ENCODE measurements at places on chromosomes 1 and 21.

DNA sequence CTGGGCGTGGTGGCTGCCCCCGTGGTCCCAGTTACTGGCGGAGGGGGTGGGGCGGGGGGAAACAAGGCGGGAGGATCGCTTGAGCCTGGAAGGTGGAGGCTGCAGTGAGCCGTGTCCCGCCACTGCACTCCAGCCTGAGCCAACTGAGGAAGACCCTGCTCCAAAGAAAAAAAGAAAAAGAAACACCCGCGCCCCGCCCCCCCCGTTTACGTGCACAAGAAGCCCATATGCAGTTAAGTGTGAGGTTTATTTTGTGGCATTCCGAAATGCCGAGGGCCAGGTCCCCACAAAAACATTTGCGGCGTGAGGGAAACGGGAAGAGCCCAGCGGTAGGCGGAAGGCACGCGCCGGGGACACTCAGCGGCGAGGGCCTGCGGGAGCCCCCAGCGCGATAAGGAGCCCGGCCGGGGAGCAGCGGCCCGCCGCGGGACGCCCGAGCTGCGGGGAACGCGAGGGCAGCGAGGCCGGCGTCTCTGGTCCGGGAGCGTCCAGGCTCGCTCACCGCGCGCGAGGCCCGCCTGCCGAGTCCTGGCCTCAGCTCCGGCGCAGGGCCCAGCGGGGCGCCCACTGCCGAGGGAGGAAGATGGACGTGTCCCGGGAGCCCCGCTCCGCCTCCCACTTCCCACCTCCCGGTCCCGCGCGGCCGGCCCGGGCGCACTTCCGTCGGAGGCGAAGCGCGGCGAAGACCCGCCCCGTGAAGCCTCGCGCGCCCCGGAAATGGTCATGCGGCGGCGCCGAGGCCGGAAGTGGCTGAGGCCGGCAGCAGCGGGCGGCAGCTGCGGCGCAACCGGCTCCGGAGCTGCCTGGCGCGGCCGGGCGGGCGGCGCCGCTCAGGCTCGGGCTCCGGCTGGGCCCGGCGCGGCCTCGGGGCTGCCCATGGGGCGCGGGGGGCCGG is at the start of gene TRAPPC10:
TSS of gene TRAPPC10 (plus strand) at position 731 of the 895 bp plus-strand sequence. CDS start 185 bp downstream, outside the sequence.
- peak; percentile 43 for DNase-seq

GRCh38 chr1:54199151-54199764 is 572 bp downstream of the CYB5RL start:
- no peak for DNase-seq

GRCh38 chr1:76577525-76578185 is 289.6 kb upstream of the ST6GALNAC5 start:
- no peak for DNase-seq

GRCh38 chr1:198122693-198123092 is 34.1 kb upstream of the NEK7 start:
- no peak for DNase-seq

GRCh38 chr1:183580281-183580682 is 10.0 kb downstream of the NCF2 start:
- DNase-seq: no peak

DNA sequence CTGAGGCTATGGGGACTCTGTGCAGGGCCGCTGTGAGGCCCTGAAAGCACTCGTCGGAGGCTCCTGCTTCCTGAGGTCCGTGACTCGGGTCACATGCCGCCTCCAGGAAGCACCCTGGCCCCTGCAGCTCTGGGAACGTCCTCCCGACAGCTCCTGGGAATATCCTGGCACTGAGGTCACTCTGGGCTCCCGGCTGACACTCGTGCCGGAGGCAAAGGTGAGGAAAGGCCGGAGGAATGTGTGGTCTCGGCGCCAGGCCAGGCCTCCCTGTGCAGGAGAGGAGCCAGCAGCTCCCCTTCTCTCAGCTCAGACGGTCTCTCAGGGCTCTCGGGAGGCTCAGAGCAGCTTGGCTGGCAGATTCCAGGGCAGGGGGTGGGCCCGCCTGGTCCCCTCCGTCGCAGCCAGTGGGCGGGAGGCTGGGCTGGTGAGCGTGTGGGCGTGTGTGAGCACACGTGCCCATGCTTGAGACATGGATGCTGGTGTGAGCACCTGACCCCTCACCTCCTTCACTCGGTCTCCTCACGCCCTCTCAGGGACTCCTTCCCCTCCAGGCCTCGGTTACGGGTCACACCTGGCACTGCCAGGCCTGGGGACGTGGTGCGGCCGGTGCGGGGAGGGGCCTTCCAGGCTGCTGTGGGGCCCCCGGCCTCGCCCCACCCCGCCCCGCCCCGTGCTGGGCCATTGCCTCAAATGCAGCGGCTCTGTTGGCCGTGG is 5.5 kb upstream of the RNF223 start:
- DNase-seq: no peak

GRCh38 chr1:195482137-195482536 is 1126.1 kb downstream of the KCNT2 start:
- DNase-seq: no peak

DNA sequence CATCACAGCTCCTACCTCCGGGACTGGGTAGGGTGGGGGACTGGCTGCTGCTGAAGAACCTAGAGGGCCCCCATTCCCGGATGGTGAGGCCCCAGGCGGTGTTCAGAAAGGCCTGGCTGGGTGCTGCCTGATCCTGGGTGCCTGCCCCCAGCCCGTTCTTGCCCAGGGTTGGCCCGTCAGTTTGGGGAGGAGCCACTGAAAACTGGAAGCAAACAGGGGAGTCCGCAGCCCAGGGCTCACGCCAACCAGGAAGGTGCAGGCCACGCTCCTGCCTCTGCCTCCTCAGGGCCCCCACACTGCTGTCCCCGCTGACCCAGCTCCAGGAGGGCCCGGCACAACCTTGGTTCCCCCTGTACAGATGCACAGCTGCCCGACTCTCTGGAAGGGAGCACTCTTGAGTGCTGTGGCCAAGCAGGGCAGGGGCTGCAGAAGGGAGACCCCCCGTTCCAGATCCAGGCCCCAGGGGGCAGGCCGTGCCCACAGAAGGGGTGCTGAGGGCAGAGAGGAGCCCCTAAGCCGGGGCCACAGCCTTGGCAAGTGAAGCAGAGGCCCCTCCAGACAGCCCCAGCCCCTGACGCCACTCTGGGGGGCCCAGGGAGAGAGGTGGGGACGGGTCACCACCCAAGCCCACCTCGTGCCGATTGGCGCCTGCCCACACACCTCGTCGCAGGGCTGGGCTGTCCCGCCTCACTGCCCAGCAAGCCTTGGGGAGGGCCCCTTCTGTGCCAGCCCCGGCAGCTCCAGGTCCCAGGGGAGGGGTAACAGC is 5.5 kb downstream of the C1QTNF12 start:
- DNase-seq: no peak

- DNase-seq: no peak
Observed at GRCh38 chr1:87956072-87956471, 627.4 kb downstream of the LMO4 start.

- no peak for DNase-seq
Observed at GRCh38 chr1:61082311-61083012, at the start of gene NFIA. Gene NFIA, plus strand, starts transcription at chr1:61082561.

DNA sequence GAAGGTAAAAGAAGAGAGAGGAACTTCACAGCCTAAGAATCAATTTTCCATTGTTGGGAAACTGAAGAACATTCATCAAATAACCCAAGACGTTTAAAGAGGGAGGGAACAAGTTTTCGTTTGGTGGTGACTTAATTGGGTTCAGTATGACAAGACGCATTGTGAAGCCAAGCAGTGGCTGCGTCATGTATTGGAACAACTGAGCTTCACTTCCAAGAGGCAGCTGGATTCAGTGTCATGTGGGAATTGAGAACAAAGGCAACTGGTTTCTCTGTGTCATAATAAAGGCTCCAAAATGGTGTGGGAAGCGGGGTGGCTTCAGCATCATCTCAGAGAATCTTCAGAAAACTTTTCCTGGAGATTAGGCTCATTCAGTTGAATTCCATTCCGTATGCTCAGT is 29.8 kb upstream of the RC3H1 start:
- no peak for DNase-seq

GRCh38 chr1:93346421-93346993 is 800 bp downstream of the DR1 start:
- DNase-seq: peak; percentile 9

DNA sequence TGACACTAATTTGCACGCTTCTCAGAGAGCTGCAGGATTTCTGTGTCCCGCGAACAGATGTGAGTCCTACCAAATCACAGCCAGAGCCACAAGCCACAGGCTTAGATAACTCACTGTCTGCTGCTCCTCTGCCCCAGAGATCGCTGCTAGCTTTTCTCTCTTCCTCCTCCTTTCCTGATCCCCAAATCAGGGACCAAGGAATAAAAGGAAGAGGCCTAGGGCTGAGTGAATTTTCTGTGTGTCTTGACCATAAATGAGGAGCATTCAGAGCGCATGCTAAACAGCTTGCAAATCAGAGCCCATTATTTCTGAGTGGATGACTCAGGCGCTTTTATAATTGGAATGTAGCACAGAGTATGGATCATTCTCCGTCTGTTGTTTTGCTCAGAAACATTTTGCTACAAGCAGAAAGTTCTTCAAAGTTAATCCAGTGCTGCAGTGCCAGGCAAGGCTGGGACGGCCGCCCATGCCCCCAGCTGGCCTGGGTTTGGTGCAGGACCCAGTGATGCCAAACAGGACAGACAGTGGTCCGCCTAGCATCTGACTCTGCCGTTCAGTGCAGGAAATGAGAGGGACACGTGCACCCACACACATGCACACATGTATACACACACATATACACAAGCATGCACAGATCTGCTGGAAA is 38.2 kb downstream of the KCNAB2 start:
- no peak for DNase-seq

GRCh38 chr1:199665371-199665770 is 362.1 kb upstream of the NR5A2 start:
- DNase-seq: no peak
